ENCODE measurements at places on chromosomes 16 and 17.

DNA sequence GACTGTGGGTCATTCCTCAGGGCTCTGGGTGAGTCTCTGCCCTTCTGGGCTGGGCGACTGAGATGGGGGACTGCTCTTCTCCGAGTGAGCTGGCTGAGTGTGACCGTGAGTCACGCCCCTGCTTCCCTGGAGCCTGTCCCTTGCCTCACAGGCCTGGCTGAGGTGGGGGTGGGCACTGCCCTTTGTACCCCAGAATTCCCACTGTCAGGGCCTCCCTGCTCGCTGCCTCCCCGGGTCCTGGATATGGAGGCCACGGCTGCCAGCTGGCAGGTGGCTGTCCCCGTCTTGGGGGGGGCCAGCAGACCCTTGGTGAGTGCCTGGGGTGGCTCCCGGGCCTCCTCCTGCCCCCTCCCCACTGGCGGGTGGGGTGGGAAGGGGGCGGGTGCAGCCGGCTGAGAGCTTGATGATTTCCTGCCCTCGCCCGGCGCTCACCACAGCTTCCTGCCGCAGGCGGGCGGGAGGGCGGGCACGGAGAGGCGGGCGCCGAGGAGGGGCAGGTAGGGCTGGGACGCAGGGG lies at the start of gene LAT:
LAT (plus strand) TSS at position 434 of the 517 bp plus-strand sequence. CDS start 366 bp downstream, outside the sequence.
- DNase-seq = no peak
- no peaks in the 10 kb centered on the region for H3K4me1 ChIP-seq
- H3K27ac ChIP-seq = peak within 1 kb of the TSS; percentile 54

GRCh38 chr16:12815361-12815760 lies 11.7 kb upstream of the CPPED1 start:
- H3K4me1 ChIP-seq = no peaks in the 10 kb centered on the region
- no peak for DNase-seq
- H3K27me3 ChIP-seq = peaks cover 6% of the 10 kb centered on the region
- no peaks in the 10 kb centered on the region for H3K36me3 ChIP-seq
- no peak overlapping the region for H3K4me3 ChIP-seq

DNA sequence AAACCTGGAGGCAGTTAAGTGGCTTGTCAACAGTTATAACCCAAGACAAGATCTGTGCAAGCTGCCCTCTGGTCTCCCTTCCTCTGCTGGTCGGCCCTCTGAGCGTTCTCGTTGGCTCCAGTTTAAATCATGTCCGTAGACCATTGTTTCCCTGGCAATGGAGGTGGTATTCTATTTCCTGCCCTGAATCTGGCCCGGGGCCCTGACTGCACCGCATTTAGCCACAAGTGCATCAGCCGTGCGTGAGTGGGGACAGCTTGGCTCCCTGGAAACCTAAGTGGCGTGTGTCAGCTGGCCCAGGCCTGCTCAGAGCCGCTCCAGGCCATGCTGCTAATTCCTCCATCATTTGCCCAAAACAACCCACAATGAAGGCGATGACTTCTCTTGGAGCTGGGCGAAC lies 15.0 kb upstream of the MYLK3 start:
- DNase-seq = no peak
- H3K36me3 ChIP-seq = no peaks in the 10 kb centered on the region
- H3K27me3 ChIP-seq = peaks cover 38% of the 10 kb centered on the region
- H3K27ac ChIP-seq = peak overlapping the region; percentile 55
- peaks cover 17% of the 10 kb centered on the region for H3K4me1 ChIP-seq

DNA sequence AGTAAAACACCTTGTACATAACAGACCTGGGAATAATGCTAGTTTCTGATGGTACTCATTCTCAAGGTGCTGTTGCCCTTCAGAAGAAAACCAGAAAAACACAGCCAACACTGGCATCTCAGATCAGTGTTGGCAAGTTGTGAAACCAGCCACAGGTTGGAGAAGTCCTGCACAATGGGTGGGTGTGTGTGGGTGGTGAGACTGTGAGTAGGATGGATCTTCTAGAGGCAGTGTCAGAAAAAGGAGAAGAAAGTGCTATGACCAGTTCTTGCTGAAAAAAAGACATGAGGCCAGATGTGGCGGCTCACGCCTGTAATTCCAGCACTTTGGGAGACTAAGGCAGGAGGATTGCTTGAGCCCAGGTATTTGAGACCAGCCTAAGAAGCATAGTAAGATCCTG lies 35.2 kb upstream of the SMIM36 start:
- H3K36me3 ChIP-seq = peaks cover 6% of the 10 kb centered on the region
- H3K27ac ChIP-seq = no peak overlapping the region
- H3K27me3 ChIP-seq = peaks cover 5% of the 10 kb centered on the region
- DNase-seq = no peak

- no peak overlapping the region for H3K4me3 ChIP-seq
- H3K27ac ChIP-seq = no peak overlapping the region
Observed at GRCh38 chr16:7086822-7087616, 245.6 kb upstream of the RBFOX1 start.

DNA sequence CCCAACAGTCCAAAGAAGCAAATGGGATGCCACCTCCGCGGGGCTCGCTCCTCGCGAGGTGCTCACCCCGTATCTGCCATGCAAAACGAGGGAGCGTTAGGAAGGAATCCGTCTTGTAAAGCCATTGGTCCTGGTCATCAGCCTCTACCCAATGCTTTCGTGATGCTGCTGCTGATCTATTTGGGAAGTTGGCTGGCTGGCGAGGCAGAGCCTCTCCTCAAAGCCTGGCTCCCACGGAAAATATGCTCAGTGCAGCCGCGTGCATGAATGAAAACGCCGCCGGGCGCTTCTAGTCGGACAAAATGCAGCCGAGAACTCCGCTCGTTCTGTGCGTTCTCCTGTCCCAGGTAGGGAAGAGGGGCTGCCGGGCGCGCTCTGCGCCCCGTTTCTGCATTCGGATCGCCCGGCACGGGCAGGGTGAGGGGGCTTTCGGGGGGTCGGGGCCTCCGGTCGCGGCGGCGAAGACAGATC lies at the start of gene CDH13:
CDH13 (plus strand) TSS at position 179 of the 471 bp plus-strand sequence.
- peaks cover 52% of the 10 kb centered on the region for H3K27me3 ChIP-seq
- peak; percentile 44 for DNase-seq
- no peaks in the 10 kb centered on the region for H3K36me3 ChIP-seq
- H3K4me1 ChIP-seq = peaks cover 52% of the 10 kb centered on the region

GRCh38 chr16:79212114-79212791 lies 388.3 kb downstream of the MAF start:
- H3K27ac ChIP-seq = no peak overlapping the region
- no peak overlapping the region for H3K4me3 ChIP-seq
- peaks cover 9% of the 10 kb centered on the region for H3K27me3 ChIP-seq
- no peak for DNase-seq

GRCh38 chr16:11302977-11303376 lies 21.8 kb upstream of the PRM1 start:
- H3K36me3 ChIP-seq = no peaks in the 10 kb centered on the region
- no peak for DNase-seq
- H3K27ac ChIP-seq = no peak overlapping the region
- peaks cover 9% of the 10 kb centered on the region for H3K4me1 ChIP-seq
- no peak overlapping the region for H3K4me3 ChIP-seq

GRCh38 chr17:3534881-3535252 lies 22.7 kb downstream of the TRPV3 start:
- H3K27me3 ChIP-seq = peaks cover 13% of the 10 kb centered on the region
- no peak overlapping the region for H3K4me3 ChIP-seq
- H3K27ac ChIP-seq = no peak overlapping the region
- peak; percentile 26 for DNase-seq

- no peak overlapping the region for H3K4me3 ChIP-seq
- no peak for DNase-seq
- H3K36me3 ChIP-seq = peaks cover 49% of the 10 kb centered on the region
- H3K27me3 ChIP-seq = peaks cover 8% of the 10 kb centered on the region
Observed at GRCh38 chr16:29972500-29972899, 1.2 kb upstream of the TAOK2 start.
